Testis (tissue), 5 donors: ENCODE measurements at places on chromosomes 3 and 15.
A peak's percentile ranks its signal among the peaks of the same experiment; 100 is the strongest.

GRCh38 chr3:40715551-40715950, 190.8 kb downstream of the ZNF621 start:
- H3K4me3 ChIP-seq: no peak overlapping the region
- no peaks in the 10 kb centered on the region for H3K4me1 ChIP-seq
- H3K27me3 ChIP-seq: no peaks in the 10 kb centered on the region
- DNase-seq: no peak
- no peaks in the 10 kb centered on the region for H3K36me3 ChIP-seq
- H3K27ac ChIP-seq: no peak overlapping the region

DNA sequence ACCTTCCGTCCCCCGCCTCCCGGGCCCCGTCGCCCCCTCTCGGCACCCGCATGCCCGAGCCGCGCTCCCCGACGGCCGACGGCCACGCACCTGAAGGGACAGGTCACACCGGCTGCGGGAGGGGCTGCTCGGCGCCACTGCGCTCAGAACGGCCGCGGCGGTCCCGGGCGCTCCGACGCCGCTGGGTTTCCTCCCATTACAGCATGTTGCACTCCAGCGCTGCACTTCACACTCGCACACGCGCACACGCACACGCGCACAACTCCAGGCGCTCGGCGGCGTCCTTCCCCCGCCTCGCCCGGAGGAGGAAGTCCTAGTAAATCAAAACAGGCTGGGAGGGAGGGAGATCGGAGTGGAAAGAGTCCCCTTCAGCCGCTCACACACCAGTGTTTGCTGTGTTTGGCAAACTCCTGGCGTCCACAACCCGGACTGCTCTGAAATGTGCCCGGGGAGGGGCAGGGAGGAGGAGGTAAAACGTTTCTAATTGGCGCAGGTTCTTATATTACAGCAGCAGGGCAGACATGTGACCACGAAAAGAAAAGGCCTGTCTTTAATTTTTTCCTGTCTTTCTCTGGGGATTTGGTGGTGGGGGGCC, 76.7 kb upstream of the VGLL4 start:
- peak overlapping the region; percentile 88 for H3K4me3 ChIP-seq
- H3K27me3 ChIP-seq: no peaks in the 10 kb centered on the region
- peak overlapping the region; percentile 90 for H3K27ac ChIP-seq
- H3K36me3 ChIP-seq: no peaks in the 10 kb centered on the region
- H3K4me1 ChIP-seq: peaks cover 9% of the 10 kb centered on the region

DNA sequence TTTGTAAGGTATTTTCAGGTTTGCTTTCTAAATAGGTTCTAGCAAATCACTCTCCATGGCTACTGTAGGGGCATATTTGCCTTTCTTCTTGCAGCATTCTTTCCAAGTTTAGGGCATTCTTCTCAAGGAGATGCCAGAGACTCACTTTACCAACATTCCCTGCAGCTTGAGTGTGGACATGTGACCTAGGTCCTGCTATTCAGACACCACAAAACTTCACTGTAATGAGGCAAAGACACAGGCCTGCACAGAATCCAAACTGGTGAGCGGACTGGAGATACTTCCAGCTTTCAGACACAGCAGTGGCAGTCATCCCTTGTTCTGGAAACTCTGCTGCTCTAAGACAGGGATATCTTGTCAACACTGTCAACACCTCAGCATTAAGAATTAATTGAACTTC, 146.4 kb upstream of the PFN2 start:
- H3K27ac ChIP-seq: no peak overlapping the region
- H3K27me3 ChIP-seq: no peaks in the 10 kb centered on the region
- no peaks in the 10 kb centered on the region for H3K36me3 ChIP-seq
- H3K4me1 ChIP-seq: no peaks in the 10 kb centered on the region

DNA sequence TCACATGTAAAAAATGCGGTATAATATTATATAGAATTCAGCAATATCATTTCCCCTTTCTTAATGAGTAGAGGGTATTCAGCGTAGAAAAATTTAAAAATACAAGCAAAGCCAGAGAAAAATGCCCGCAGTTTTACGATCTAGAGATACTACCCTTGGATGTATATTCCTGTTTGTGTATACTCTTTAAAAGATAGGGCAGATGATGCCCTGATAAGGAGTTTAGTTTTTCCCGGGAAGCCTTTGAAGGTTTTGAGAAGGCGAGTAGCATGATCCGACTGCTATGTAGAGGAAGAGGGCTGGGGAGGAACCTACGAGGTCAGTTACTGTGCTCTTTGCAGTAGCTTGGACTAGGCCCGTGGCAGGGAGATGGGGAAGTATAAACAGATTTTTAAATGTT, 1.2 kb downstream of the YEATS2 start:
- no peaks in the 10 kb centered on the region for H3K27me3 ChIP-seq
- DNase-seq: peak; percentile 33
- no peaks in the 10 kb centered on the region for H3K36me3 ChIP-seq
- H3K27ac ChIP-seq: peak overlapping the region; percentile 94

DNA sequence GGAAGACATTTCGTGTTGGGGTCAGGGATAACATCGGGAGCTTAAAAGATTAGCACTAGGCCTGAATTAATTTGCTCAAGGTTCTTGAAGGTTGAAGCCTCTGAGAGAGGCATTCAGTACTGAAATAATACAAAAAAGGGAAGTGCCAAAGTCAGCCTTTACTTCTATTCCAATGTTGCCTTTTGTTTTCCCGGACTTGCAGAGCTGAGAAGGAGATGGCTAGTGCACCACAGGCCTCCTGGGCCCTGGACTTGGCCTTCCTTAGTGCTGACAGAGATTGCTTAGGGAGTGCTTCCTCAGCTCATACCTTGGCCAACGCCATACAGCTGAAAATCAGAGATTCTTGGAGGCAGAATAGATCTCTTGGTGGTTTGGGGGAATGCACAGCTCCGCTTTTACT, 333.6 kb upstream of the TBL1XR1 start:
- no peak overlapping the region for H3K4me3 ChIP-seq
- no peak overlapping the region for H3K27ac ChIP-seq
- no peaks in the 10 kb centered on the region for H3K27me3 ChIP-seq
- peaks cover 5% of the 10 kb centered on the region for H3K4me1 ChIP-seq
- DNase-seq: peak; percentile 38

GRCh38 chr3:112117841-112118571, 15.0 kb downstream of the GCSAM start:
- DNase-seq: peak; percentile 23
- H3K4me1 ChIP-seq: peaks cover 11% of the 10 kb centered on the region
- no peak overlapping the region for H3K27ac ChIP-seq

DNA sequence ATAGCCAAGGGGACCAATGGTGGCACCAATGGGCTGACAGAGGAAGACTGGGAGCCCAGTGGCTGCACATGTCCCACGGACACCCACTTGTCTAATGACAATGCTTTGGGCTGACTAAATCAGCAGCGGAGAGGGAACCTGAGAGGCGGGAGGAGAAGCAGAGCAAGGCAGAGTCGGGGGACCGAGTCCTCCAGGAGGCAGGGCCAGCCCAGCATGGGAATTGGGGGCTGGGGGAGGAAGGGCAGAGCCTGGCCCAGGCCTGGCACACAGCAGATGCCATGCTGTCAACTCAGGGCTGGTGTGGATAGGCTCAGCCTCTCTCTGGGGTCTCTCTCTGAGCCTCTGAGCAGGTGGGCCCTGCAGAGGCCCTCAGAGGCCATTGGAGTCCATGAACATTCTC, 78.4 kb upstream of the KLF13 start:
- H3K36me3 ChIP-seq: no peaks in the 10 kb centered on the region
- H3K27me3 ChIP-seq: no peaks in the 10 kb centered on the region
- no peak overlapping the region for H3K4me3 ChIP-seq
- H3K4me1 ChIP-seq: no peaks in the 10 kb centered on the region
- no peak overlapping the region for H3K27ac ChIP-seq

DNA sequence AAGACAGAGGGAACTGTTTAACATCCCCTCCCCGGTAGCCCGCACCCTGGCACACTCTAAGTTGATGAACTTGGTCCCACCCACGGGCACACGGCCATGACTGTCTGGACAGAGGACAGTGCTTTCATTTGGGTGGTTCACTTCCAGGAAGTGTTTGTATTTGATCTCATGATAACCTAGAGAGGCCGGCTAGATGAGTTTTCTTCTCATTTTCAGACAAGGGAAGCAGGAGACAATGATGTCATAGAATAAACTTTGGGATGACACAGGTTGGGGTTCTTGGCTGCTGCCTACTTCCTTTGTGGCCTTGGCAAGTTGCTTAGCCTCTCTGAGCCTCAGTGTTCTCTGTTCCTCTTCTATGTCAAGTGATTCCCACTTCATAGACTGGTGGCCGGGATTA, 16.1 kb upstream of the LYSMD4 start:
- DNase-seq: no peak
- no peaks in the 10 kb centered on the region for H3K4me1 ChIP-seq
- no peak overlapping the region for H3K4me3 ChIP-seq
- no peaks in the 10 kb centered on the region for H3K36me3 ChIP-seq
- no peaks in the 10 kb centered on the region for H3K27me3 ChIP-seq

GRCh38 chr3:112653881-112654300, 12.9 kb upstream of the CCDC80 start:
- H3K4me3 ChIP-seq: no peak overlapping the region
- no peak overlapping the region for H3K27ac ChIP-seq
- no peaks in the 10 kb centered on the region for H3K27me3 ChIP-seq
- no peak for DNase-seq
- no peaks in the 10 kb centered on the region for H3K4me1 ChIP-seq

DNA sequence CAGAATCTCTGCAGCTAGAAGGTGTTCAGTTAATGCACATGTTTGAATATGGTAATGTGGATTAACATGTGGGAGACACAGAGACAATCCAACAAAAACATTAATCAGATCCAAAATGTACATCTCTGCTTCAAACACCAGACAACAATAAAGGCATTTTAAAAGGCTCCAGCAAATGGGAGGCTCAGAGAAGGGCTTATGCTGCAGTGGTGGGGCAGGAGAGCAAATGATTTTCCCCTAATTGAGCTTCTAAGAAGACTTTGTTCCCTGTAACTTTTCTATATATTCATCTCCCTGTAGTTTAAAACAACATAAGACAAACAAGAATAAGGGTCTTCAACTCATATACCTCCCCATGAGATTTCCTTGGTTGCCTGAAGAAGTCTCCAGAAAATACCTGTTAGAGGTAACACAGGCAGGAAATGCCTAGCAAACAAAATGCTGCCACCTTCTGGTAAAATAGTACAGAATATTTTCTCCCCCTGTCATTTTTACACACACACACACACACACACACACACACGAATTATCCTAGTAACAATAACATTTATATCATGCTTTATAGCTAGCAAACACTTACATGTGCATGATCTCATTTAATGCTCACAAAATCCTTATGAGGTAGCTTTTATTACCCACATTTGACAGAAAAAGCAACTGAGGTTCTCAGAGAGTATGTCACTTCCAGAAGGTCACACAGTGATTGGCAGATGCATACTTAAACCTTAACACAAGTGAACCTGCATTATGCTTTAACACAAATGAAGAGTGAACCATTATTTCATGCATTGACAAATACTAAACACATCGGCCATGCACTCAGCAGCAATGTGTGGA, 123.4 kb upstream of the MB21D2 start:
- no peak overlapping the region for H3K27ac ChIP-seq
- H3K4me1 ChIP-seq: no peaks in the 10 kb centered on the region
- no peaks in the 10 kb centered on the region for H3K36me3 ChIP-seq
- DNase-seq: no peak
- no peaks in the 10 kb centered on the region for H3K27me3 ChIP-seq

DNA sequence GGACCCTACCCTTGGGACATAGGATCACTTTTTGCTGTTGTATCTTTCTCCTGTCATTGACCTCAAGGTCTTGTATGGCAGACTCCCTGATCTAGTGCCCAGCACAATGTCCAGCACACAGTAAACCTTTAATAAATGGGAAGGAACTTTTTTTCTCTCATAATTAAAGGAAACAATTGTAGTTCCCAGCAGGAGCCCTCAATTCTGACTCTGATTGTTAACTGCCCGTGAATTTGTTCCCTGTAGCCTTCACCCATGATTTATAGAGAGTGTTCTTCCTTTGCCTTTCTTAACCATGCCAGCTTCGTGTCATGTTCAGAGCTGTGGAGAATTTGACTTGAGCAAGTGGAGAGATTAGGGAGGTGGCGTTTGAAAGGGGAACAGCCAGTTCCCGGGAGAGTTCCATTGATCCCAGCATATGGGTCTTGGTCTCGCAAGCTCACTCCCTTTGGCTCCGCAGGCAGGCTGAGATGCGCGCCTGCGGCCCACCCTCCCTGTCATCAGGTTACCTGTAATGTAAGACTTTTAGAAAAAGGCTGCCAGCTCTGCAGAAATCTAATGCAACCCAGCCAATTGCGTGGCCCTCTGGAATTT, 182.6 kb downstream of the TP63 start:
- H3K4me1 ChIP-seq: no peaks in the 10 kb centered on the region
- no peak overlapping the region for H3K27ac ChIP-seq
- no peaks in the 10 kb centered on the region for H3K36me3 ChIP-seq
- H3K4me3 ChIP-seq: no peak overlapping the region

GRCh38 chr15:68423359-68424296, 8.3 kb downstream of the ITGA11 start:
- H3K36me3 ChIP-seq: no peaks in the 10 kb centered on the region
- H3K4me1 ChIP-seq: peaks cover 4% of the 10 kb centered on the region
- no peaks in the 10 kb centered on the region for H3K27me3 ChIP-seq
- DNase-seq: no peak
- no peak overlapping the region for H3K4me3 ChIP-seq
- no peak overlapping the region for H3K27ac ChIP-seq

DNA sequence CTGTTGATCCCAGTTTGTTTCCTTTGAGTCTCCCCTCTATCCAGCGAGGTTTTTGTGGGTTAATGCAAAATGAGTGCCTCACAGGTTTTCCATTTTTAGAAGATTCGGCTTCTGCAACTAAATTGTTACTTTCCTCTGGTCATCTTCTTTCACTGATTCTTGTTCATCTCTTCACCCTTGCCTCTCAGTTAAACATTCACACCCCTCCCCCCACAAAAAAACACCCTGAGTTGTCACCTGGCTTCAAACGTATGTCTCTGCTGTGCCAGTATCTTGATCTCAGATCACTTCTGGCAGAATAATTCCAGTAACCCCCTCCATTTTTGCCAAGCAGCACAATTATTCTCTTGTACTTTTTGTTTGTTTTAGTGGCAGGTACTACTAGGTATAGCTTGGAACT, 12.3 kb upstream of the CLDN16 start:
- no peaks in the 10 kb centered on the region for H3K27me3 ChIP-seq
- H3K36me3 ChIP-seq: no peaks in the 10 kb centered on the region
- DNase-seq: no peak
- no peak overlapping the region for H3K4me3 ChIP-seq

DNA sequence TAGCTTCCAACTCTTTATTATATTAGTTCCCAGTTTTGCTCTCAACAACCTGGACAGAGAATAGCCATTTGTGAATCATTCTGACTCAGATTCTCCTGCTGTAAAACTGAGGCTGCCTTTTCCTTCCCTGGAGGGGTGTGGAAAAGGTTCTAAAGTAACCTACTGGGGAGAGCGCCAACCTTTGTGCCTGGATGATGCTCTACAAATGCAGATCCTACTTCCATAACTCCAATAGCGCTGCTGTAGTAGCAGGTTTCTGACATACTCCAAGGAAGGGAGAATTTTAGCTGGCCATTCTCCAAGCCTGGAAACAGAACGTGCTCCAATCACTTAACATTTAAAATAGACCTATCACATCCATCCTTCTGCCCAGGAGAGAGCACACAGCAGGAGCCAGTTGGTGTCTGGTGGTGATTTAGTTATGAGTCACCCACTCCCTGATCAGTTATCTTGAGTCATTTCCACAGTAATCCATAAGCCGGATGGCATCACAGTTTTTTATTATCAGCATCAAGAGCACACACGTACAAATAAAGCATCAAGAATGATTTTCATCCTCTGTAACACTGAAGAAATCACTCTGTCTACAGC, 38.3 kb downstream of the MYH15 start:
- DNase-seq: no peak
- H3K4me1 ChIP-seq: no peaks in the 10 kb centered on the region
- H3K36me3 ChIP-seq: no peaks in the 10 kb centered on the region
- H3K27ac ChIP-seq: no peak overlapping the region
